ENCODE measurements at places on chromosomes 16 and 17.

- DNase-seq = no peak
These were observed 17.2 kb downstream of the CHCT1 start for GRCh38 chr17:60439501-60439900.

GRCh38 chr17:81018044-81018802 lies 16.7 kb upstream of the BAIAP2 start:
- no peak for DNase-seq

DNA sequence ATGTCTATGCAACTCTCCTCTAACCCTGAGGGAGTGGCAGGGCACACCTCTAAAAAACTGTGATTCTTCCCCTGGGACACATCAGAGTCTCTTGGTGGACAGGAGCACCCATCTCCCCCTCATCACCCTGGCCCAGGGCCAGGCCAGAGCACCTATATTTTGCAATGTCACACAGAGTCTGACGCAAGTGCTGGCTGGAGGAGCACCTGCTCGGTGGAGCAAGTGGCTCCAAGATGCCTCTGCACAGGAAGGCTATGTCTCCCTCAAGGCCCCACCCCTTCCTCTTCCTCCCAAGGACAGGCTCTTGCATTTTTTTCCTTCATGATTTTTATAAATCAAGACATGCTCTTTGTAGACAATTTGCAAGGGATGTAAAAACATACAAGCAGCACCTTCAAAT lies 13.3 kb downstream of the SNN start:
- DNase-seq = no peak

- DNase-seq = no peak
These were observed 55.4 kb upstream of the ACSF3 start for GRCh38 chr16:89038221-89038721.

GRCh38 chr16:71387045-71387871 lies 28.7 kb downstream of the CALB2 start:
- DNase-seq = no peak

DNA sequence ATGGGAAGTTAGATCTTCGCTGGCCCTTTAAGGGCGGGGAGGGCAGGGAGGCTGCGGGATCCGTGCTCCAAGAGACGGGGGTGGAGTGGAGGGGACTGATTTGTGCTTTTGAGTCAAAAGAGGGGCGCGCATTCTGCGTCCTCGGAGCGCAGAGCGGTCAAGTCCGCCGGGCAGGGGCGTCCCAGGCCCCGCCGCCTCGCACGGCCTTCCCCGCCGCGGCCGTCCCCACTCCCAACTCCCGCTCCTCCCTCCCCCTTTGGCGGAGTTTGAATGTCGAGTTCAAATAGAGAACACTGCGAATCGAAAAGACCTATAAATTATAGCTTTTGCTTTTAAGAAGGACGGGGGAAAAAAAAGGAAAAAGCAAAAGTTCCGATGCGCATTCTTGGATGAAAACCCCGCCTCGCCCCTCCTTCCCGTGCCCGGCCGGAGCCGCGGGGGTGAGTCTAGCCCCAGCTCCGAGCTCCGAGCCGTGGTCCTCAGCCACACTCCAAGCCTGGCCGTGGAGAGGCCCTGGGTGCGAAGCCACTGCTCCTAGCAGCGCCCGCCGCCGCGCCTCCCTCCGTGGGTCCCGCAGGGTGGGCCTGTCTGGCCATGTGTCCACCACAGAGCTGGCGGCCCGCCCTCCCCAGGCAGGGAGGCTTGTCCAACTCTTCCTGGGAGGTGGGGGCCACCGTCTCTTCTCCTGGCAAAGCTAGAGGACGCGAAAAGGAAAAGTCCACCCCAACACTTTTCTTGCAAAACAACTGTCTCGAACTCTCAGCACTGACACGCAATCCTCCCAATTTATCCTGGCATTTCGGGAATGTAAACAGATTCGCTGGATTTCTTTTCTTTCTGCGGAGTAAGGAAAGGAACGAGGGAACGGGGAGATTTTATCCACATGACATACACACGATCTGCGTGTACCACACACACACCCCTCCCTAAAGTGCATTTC lies 3.6 kb downstream of the CBX8 start:
- no peak for DNase-seq

- no peak for DNase-seq
These were observed 8.4 kb downstream of the C1QBP start for GRCh38 chr17:5430413-5430999.

GRCh38 chr16:8721336-8722024 lies 47.1 kb downstream of the ABAT start:
- no peak for DNase-seq

- DNase-seq = no peak
These were observed 87.4 kb upstream of the LHX1 start for GRCh38 chr17:36849871-36850348.

GRCh38 chr16:27450196-27450549 lies 48.2 kb downstream of the IL21R start:
- no peak for DNase-seq

DNA sequence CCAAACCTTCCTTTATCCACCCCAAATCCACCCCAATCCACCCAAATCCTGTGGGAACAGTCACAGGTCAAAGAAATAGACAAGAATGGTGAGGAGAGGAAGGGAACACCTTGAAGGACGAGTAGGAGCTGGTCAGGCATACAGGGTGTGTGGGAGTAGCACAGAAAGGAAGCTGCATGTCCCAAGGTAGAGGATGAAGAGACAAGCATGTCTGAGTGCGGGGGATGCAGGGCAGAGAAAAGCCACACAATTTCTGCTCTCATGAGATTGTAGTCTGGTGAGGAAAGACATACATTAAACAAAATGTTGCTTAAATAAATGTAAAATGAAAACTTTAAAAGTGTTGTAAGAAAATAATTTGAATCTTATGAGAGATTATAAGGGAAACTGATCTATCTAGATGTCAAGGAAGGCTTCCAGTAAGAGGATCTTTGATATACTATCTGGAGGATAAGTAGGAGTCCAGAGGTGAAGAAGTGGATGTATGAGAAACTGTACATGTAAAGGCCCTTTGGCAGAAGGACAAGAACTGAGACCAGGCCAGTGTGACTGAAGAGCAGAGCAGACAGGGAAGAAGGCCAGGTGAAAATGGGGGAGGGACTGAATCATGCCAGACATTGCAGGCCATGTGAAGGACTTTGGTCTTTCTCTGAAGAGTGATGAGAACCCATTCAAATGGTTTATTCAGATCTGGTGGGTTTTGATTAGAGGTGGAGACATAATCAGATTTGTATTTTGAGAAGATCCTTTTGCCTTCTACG lies 18.6 kb downstream of the TMEM98 start:
- DNase-seq = no peak

- no peak for DNase-seq
These were observed 22.4 kb upstream of the SCNN1B start for GRCh38 chr16:23279721-23280153.

DNA sequence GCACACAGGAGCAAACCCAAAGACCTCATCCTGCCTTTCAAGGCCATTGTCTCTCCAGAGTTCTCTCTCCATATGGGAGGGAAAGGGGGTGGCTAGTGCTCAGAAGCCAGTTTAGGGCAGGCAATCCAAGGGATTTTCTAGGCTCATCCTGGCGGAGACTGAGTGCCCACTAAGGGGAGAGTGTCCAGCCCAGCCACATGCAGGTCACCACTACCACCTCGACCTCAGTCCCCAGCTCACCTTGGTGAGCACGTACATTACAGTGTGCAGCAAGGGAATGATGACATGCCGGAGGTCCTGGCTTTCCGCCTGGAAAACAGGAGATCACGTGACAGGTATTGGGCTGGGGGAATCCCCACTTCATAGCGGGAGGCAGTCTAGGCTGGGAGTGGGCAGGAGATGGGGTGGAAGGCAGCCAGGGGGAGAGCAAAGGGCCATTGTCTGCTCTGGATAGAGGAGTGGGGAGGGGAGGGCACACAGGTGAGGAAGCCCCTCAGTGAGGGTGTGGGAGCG lies 29.9 kb downstream of the PIK3R6 start:
- no peak for DNase-seq

DNA sequence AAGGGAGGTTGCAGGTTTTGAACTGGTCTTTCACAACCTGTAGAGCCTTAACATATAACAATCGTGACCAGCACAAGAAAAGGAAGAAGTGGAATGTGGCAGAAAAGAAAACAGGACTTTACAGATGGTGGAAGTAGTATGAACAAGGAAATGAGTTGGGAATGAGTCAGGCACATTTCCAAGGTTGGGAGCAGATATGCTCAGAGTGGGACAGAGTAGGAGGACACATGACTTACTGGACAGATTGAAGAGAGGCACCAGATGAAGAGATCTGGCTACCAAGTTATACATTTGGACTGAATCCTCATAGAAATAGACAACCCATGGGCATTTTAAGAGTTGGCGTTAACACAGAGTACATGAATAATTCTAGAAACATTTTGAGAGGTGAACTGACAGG lies 95.3 kb downstream of the ZNF18 start:
- no peak for DNase-seq

GRCh38 chr17:39222866-39223834 lies 2.6 kb downstream of the STAC2 start:
- no peak for DNase-seq

GRCh38 chr16:350203-350602 lies 2.3 kb downstream of the AXIN1 start:
- DNase-seq = no peak

DNA sequence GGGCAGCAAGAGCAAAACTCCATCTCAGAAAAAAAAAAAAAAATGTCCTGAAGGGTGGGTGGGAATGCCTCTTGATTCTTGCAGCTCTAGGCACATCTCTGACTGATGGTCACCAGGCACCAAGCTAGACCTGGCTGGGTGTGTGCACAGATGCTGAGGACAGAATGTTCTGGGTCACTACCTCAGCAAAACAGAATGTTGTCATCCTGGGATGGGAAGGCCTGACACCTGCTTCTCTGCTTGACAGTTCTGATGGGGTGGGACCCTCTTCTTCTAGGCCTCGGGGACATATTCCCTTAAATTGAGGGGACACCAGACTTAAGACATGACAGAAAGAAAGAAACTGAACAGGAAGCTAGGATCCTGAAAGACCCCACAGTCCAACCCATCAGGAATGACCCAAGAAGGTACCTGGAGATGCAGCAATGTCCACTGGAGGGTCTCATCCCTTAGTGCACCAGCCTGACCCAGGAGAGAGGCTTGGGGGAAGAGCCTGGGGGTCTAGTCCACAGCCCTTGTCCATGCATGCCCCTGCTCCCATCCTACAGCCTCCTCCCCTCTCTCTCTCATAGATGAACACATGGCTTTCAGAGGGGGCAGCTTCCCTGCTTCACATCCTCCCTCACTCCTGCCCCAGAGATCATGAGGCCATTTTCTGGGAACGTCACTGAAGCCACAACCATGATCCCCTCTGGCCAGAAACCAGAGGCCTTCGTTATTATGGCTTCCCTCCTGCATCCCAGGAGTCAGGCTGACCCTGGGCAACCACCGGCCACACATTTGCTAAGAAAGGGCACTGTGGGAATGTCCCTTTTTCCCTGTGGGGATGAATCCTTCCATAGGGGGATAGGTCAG lies 3.8 kb upstream of the STAT5B start:
- no peak for DNase-seq

DNA sequence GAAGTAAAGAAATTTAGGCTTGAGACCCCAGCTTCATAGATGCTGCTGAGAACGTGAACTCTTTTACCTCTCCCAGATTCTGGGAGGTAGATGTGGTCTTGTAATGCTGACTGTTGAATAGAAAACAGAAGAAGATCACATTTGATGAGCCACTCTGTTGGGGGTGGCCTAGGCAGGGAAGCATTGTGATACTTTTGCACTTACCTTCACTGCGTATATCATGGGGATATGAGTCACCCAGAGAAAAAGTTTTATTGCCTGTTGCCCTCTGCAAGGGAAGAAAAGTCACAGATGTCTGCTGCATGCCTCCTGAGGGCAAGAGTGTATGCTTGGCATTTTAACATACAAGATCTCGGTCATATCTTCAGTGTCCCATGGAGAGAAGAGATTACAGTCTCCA lies 365.4 kb downstream of the SNX29 start:
- DNase-seq = no peak

DNA sequence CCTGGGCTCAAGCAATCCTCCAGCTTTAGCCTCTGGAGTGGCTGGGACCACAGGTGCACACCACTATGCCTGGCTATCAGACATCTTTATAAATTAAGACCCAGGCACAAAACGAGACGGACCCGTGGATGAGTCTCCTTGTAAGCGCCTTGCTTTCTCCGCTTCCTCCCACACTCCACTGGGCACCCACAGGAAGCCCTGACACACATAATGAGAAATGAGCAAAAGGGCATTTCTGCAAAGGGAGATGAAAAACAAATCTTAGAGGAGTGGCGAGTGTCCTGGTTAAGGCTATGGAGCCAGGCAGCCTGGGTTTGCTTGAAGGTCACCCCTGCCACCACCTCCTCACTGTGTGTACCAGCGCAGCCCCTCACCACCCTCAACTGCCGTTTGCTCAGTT lies 56.3 kb downstream of the XYLT1 start:
- no peak for DNase-seq

DNA sequence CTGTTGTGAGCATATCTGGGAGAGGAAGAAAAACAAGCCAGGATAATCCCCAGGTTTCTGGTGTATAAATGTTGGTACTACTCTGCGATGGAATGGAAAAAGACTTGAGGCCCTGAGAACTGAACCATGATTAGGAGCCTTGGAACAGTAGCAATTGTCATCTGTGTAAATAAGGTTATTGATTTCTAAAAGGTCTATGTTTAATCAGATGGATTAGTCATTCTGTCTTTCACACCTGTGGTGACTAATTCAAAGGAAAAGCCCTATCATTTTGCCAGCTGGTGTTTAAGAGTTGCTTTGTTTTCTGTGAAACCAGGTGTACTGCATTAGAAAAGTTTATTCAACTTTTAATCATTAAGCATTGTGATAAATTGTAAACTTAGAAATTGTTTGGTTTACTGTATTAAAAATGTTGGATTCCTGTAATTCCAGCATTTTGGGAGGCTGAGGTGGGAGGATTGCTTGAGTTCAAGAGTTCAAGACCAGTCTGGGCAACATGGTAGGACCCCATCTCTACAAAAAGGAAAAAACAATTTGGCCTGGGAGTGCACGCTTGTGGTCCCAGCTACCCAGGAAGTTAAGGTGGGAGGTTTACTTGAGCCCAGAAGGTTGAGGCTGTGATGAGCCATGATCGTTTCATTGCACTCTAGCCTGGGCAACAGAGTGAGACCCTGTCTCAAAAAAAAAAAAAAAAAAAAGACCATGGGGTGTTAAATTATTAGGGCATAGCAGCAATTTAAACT lies 29.0 kb upstream of the KPNB1 start:
- DNase-seq = no peak

DNA sequence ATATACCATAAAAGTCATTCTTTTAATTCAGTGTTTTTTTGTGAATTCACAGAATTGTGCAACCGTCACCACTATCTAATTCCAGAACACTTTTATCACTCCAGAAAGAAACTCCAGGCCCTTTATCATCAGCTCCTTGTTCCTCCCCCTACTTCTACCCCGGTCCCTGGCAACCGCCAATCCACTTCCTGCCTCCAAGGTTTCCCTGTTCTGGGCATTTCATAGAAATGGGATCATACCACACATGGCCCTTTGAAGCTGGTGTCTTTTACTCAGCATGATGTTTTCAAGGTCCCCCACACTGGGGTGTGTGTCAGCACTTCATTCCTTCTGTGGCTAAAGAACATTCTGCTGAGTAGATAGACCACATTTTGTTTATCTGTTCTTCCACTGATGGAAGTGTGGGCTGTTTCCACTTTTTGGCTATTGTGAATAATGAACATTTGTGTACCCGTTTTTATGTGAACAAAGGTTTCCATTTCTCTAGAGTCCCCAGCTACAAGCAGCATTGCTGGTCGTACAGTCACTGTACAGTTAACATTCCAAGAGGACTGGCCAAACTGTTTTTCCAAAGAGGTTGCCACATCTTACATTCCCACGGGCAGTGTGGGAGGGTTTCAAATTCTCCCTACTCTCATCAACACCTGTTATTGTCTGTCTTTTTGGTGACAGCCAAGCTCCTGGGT lies 75.8 kb upstream of the ZNF469 start:
- no peak for DNase-seq
